ENCODE measurements at places on chromosomes 11 and 22.

DNA sequence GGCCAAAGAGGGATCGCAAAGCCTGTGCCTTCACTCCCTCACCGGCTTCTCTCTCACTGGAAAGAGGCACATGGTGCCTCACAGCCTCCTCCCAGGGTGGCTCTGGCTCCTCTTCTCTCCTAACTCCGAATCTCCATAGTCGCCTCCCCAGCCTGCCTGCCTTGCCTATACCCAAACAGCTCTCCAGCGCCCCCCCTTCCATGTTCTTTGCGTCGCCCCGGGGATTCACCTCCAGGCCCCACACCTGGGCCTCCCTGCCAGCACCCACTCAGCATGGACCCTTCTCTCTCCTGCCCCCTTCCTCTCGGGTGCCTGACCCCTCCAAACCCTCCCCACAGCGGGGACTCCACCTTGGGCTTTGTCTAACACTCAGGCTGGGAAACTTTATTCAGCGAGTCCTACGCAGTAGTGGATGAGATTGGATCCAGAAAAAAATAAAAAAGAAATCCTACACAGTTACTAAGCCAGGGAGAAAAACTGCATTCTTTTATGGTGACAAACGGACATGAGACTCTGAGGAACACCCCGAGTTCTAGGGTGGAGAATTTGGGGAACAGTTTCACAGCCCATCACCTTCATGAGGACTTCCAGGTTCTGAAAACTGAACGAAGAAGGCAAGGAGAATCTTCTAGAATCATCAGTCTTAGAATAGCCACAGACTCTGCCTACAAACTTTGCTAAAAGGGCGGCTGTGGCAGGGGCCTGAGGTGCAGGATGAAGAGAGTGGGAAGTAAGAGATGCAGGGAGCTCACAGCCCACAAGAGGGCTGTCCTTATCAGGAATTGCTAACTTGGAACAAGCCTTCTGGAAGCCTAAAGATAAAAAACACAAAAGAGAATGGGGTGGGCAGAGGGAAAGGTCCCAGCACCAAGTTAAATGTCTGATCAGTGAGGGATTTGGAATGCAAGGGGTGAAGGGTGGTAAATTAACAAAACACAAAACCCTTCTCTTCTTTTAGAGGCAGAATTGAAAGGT is 5.3 kb downstream of the PPM1F start:
- no peak for DNase-seq

- DNase-seq: no peak
These were observed 19.9 kb upstream of the CTSC start for GRCh38 chr11:88357323-88358039.

DNA sequence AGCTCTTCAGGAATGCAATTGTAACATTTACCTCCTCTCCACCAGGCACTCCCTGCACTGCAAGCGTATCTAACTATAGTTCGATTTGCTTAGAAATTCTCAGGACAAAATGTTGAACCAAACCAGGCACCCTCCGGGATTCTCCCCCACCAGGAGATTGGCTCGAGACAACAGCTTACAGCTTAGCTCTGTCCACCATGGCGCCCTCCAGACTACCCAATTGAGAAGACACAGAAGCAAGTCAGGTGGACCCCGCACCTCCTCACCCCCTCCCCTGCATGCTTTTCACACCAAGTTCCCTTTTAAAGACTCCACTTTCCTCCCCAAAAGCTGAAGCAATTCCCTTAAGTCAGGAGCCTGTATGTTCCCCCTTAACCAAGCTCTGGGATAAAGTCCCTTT is 34.7 kb upstream of the RFPL3 start:
- DNase-seq: no peak

DNA sequence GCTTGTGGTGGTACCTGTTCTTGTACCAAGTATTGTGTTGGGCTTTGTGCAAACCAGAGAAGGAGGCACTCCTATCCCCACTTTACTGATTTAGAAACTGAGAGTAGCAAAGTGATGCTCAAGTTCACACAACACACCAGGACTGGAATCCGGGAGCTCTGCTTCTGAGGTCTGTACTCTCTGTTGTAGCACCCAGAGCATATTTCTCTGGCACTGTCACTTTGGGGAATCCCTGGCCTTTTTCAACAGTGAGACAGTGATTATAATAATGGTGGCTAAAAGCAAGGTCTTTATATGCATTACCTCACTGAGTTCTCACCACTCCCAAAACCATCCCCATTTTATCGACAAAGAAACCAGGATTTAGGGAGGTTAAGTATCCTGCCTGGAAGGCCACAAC is 362.4 kb downstream of the TENM4 start:
- no peak for DNase-seq

All from activated CD4-positive, alpha-beta T cell treated with anti-CD3 and anti-CD28 coated beads, Interleukin-2, amount 50 U/mL, for 48 hours (primary cell).